ENCODE measurements at places on chromosomes 3 and 15.

GRCh38 chr3:59508273-59508672 lies 458.4 kb upstream of the CFAP20DC start:
- DNase-seq: no peak

- no peak for DNase-seq
Observed at GRCh38 chr3:194879991-194880939, 194.6 kb downstream of the FAM43A start.

- DNase-seq: no peak
Observed at GRCh38 chr3:122390665-122391064, 6.7 kb downstream of the FAM162A start.

GRCh38 chr3:113070681-113071113 lies 79.9 kb downstream of the GTPBP8 start:
- no peak for DNase-seq

DNA sequence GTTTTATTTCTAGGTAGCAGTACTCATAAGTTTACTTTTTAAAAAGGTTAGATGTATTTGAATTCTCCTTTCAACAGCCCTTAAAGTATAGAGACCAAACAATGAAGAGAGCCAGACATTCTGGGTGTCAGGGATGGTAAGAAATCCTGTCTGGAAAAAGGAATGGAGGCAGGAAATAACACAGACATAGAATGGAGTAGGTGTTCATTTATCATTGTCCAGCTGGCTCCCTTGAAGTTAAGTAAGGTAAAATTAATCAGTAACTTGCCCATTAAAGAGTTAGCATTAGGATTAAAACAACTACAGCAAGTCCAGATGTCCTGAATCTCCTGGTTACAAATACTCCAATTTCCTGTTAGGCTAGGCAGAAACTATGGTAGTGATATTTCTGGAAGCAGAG lies 13.5 kb upstream of the SUCNR1 start:
- no peak for DNase-seq

Data from activated naive CD4-positive, alpha-beta T cell treated with anti-CD3 and anti-CD28 coated beads, Interleukin-2, amount 50 U/mL, for 72 hours (primary cell).